ENCODE measurements at places on chromosomes 13 and 19. TPM values are rescaled to one million over a fixed set of nuclear protein-coding genes. Genes with fewer than 3 reads are reported as not detected.

DNA sequence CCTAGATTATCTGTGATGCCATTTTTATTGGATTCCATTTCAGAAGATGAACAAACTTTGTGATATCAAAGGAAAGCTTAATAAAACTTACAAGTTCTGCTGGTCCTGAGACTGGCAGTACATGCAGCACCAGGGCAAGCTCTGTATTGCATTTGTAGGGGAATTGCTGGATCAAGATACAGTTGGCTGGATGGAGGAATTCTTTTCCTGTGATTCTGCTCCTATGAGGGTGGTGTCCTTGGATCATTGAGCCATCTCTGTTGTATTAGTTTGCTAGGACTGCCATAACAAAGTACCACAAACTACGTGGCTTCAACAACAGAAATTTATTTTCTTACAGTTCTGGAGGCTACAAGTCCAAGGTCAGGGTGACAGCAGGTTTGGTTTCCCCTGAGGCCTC, 33.9 kb upstream of the CSNK1A1L start:
- DNase-seq, result no peak

BLVRB gene
- total RNA-seq, result 20.1 TPM

DNA sequence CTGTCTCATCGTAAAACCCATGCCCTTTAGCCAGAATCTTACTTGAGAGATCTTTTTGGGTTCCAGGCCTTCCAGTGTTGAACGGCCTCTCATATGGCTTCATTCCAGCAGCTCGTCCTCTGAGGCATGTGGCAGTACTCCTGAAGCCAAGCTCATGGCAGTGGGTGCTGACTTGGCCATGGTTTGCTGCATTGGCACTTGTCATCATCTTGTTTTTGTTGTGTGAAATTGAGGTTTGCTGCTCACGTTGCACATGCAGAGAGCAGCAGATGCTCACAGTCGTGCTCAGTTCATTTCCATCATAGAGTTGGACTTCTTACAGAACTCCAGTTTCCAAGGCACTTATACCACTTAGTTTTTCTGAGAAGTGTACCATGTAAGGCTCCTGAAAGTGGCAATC, 14.9 kb downstream of the TEX29 start:
- DNase-seq, result no peak

DNA sequence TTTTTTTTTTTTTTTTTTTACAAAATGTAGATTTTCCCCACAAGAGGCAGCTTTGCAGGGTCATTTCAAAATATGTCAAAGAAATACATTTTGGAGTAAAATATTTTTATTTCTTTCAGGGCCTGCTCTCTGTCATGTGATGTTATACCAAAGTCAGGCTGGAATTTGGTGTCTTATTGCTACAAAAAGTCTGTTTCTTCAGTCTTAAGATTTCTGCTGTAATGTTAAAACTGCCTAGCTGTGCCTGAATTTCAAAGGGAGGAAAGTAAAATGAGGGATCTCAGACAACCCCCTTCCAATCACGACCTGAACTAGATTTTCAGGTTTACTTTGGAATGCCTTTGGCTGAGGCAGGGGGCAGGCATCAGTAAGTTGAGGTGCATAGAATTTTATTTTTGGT, 12.8 kb upstream of the GTF2F2 start:
- no peak for DNase-seq

GRCh38 chr13:34884366-34884765, 57.7 kb upstream of the NBEA start:
- no peak for DNase-seq

SCGB2B2 gene
- 0.58 TPM for total RNA-seq

DNA sequence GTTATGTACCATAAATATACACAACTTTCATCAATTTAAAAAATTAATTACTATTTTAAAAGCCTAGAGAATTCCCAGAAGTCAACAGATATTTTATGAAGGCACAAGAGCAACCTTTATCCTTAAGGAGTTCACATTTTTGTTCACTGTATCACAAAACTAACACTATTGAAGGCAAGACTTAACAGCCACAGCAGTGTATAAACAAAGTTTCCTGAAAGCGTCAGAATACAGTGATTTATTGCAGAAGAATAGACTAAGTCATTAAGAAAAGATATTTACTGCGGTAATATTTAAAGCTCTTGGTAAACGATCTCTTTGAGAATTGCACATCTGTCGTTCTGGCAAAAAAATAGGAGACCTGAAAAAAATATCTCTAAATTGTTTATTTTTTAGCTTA, 419.3 kb upstream of the NBEA start:
- no peak for DNase-seq

DNA sequence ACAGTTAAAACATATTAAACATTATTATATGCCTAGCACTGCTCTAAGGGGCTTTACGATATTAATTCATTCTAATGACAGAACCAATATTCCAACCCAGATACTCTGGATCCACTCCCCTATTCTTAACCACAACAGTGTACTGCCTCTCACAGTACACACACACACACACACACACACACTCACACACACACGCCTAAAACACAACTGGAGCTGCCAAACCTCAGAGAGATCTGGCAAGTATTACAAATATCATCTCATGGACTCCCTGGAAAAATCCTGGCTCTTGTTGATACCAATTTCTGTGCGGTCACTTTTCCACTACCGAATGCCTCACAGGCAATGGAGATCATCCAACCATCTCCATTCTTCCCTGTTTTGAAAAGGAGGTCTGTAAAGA, 1.3 kb downstream of the ZNF780A start:
- no peak for DNase-seq

GRCh38 chr19:34178274-34178610, 5.9 kb downstream of the LSM14A start:
- no peak for DNase-seq

GRCh38 chr13:31073859-31074718, 87.6 kb downstream of the HSPH1 start:
- DNase-seq, result peak; percentile 38

GRCh38 chr19:18274781-18275356, 617 bp upstream of the IQCN start:
- no peak for DNase-seq

PHF11 gene
- total RNA-seq, result 144 TPM

DNA sequence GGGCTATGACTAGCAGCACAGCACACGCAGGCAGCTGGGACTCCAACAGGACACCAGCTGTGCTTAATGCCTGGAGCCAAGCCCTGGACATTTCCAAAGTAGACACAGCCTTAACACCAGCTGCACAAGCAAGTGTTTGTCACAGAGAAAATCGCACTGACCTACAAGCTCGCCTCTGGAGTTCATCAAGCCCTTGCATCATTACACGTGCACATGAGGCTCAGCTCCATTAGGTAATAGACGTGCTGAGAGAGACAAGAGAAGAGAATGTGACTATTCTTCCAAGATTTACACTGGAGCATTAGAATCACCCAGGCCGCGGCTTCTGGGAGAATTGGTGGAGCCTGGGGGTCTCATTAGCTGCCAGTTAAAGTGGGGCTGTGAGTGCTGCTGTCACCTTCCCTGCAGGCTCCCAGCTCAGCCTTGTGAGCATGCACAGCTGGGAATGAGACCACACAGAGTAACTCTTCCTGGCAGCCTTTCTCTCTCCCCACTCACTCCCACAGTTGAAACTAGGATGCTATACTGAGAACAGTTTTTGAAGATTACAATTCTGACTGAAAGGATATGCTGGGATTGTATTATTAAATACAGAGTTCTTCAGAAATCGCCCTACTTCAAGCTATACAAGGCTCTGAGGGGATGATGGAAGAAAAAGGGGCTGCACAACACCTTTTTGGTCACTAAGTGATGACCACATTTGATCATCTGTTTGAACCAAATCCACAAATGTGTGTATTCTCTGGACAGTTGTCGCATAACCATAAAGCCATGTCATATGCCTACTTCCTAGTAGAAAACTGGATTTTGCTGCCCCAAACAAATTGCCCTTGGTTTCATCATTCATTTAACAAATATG, 10.5 kb downstream of the STOML3 start:
- DNase-seq, result no peak

DNA sequence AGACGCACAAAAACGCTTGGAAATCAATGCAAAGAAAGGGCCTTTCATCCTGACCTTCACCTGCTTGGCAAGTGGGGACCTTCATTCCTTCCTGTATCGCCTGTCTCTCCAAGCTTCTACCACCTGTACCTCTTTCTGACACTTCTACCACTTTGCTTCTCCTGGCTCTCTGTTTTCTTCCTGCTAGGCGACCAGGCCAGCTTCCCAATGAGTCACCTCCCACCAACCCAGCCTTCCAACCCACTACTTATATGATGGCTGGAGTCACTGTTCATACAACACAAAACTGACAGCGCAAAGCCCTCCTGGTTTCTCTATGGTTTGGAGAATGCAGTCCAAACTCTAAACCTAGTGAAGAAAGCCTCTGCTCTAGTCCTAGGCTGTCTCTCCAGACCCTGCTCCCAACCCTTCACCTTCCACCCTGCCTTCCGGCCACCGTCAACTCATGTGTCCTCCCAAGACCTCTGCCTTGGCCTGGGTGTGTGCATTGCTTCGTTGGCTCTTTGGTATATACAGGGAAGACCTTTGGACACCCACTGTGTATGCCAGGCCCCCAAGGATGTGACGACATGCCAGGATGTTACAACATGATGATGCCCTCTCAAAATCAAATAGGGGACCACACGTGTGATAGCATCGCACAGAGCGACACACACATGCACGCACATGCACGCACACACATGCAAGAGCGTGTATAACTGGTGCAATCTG, 148.5 kb downstream of the STK24 start:
- DNase-seq, result no peak

SPRYD7 gene
- total RNA-seq, result 4.1 TPM

TMEM255B gene
- 0.63 TPM for total RNA-seq

NOVA2 gene
- 0.30 TPM for total RNA-seq

GRCh38 chr13:93776936-93777335, 550.3 kb downstream of the GPC6 start:
- DNase-seq, result no peak
